Daoy (cell line): ENCODE measurements at places on chromosomes 7 and 10.

GRCh38 chr7:3649250-3649649 is 348.2 kb downstream of the SDK1 start:
- no peak for DNase-seq

DNA sequence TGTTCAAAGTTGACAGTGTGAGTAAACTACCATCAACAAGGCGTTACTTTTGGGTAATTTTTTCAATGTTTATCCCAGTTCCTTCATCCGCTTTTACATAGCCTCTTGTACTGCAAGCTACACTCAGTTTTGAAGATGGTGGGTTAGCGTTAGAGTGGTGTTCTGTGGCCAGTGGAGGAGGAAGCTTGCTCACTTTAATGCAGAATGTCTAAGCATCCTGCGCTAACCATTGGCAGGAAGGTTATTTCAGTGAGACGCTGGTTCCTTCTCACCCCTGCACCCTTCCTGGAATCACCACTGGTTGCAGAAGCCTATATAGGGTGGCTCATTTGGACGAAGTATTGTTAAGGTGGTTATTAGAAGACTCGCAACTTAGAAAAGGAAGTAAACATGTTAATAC is 159.1 kb downstream of the CELF2 start:
- DNase-seq = no peak

DNA sequence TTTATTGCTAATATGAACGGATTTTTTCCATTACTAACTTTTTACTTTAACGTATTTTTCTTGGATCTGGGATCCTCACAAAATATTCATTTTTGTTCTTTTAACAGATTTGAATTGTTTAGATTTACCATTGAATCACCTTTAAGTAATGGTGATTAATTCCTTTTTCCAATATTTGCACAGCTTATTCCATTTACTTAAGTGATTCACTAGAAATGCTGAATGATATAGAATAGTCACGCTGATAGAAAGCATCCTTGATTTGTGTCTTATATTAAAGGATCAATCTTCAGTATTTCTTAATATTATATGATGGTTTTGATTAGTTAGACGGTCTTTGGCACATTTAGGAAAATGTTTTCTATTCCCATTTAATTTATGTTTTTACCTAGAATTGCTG is 116.4 kb upstream of the LRRTM3 start:
- no peak for DNase-seq

- DNase-seq = peak; percentile 10
These were observed 156.3 kb upstream of the SEMA3C start for GRCh38 chr7:81075150-81075549.

GRCh38 chr10:29877793-29878491 is 181.4 kb downstream of the JCAD start:
- DNase-seq = no peak

- DNase-seq = no peak
These were observed 3.5 kb downstream of the MSMB start for GRCh38 chr10:46042527-46042926.
